Aorta (tissue), 5 donors: ENCODE measurements at places on chromosomes 3 and 15.
A peak's percentile ranks its signal among the peaks of the same experiment; 100 is the strongest.

- H3K4me3 ChIP-seq: no peak overlapping the region
- no peak overlapping the region for H3K27ac ChIP-seq
- no peaks in the 10 kb centered on the region for H3K36me3 ChIP-seq
- no peak for DNase-seq
- no peaks in the 10 kb centered on the region for H3K4me1 ChIP-seq
- no peaks in the 10 kb centered on the region for H3K27me3 ChIP-seq
Measured at GRCh38 chr3:16568115-16568514, 37.1 kb downstream of the DAZL start.

DNA sequence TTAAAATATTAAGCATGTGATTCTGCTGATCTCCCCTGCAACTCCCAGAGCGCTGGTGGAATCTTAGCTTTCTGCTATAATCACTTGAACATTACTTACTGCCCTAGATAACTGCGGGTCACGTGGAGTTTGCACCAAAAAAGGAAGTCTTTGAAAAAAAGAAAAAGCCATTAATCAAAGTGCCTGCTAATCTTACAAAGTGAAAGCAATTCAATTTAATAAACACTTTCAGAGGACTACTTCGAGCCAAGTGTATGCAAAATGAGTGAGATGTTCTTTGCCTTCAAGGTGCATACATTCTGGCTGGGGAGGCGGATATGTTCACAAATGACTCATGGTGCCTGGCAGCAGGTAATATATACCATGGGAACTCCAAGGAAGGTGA is 109.9 kb upstream of the GAP43 start:
- H3K27me3 ChIP-seq: no peaks in the 10 kb centered on the region
- DNase-seq: no peak
- H3K36me3 ChIP-seq: no peaks in the 10 kb centered on the region
- H3K4me1 ChIP-seq: no peaks in the 10 kb centered on the region
- no peak overlapping the region for H3K27ac ChIP-seq
- peak overlapping the region; percentile 33 for H3K4me3 ChIP-seq

DNA sequence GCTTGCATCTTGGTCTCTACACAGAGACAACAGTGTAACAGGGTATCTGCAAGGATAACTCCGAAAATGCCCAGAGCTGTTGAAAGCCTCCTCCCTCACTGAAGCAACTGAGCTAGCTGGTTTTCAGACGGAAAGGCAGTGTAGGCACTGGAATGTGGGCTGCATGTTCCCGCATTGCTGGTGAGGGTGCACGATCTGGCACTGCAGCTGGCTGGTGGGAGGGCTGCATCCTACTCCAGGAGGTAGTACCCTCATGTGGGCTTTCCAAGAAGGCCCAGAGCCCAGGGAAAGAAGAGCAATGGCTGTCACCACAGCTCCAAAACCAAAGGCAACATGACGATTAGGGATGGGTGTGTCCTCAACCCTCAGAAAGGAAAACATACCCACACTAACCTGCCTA is 28.7 kb upstream of the RPS17 start:
- no peak overlapping the region for H3K27ac ChIP-seq
- no peaks in the 10 kb centered on the region for H3K4me1 ChIP-seq
- no peaks in the 10 kb centered on the region for H3K27me3 ChIP-seq
- no peak for DNase-seq
- H3K4me3 ChIP-seq: no peak overlapping the region

- no peak for DNase-seq
- H3K36me3 ChIP-seq: no peaks in the 10 kb centered on the region
- H3K27ac ChIP-seq: peak overlapping the region; percentile 43
- H3K4me1 ChIP-seq: no peaks in the 10 kb centered on the region
- no peaks in the 10 kb centered on the region for H3K27me3 ChIP-seq
Measured at GRCh38 chr3:172692751-172693338, 18.0 kb downstream of the NCEH1 start.

DNA sequence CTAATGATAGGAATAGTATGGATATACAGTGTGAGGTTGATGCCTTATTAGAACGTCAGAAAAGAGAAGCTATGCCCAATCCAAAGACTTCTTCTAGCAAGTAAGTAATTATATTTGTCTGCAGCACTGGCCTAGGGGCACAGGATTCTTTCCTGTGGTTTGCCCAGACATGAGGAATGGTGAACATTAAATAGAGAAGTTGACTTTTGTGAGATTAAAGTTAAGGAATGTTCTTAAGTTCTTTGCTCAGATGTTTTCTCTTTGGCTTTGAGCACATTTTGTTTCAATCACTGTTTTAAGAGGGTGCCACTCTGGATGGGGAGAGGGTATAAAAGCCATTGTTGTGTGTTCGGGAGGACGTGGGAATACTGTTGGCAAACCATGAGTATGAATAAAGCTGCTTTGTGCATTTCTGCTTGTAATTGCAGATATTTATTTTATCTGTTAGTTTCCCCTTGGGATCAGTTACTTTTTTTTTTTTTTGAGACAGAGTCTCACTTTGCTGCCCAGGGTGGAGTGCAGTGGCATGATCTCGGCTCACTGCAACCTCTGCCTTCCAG is 8.3 kb downstream of the KIF23 start:
- no peak overlapping the region for H3K27ac ChIP-seq
- H3K36me3 ChIP-seq: peaks cover 1% of the 10 kb centered on the region
- H3K4me1 ChIP-seq: no peaks in the 10 kb centered on the region
- no peak for DNase-seq
- no peaks in the 10 kb centered on the region for H3K27me3 ChIP-seq
- no peak overlapping the region for H3K4me3 ChIP-seq

GRCh38 chr15:64749167-64749566 is 26.2 kb downstream of the RBPMS2 start:
- no peak for DNase-seq
- H3K36me3 ChIP-seq: no peaks in the 10 kb centered on the region
- no peaks in the 10 kb centered on the region for H3K27me3 ChIP-seq
- no peak overlapping the region for H3K4me3 ChIP-seq

- no peak for DNase-seq
- no peak overlapping the region for H3K4me3 ChIP-seq
- H3K27ac ChIP-seq: no peak overlapping the region
- no peaks in the 10 kb centered on the region for H3K4me1 ChIP-seq
Measured at GRCh38 chr15:39798382-39798781, 15.7 kb upstream of the FSIP1 start.

DNA sequence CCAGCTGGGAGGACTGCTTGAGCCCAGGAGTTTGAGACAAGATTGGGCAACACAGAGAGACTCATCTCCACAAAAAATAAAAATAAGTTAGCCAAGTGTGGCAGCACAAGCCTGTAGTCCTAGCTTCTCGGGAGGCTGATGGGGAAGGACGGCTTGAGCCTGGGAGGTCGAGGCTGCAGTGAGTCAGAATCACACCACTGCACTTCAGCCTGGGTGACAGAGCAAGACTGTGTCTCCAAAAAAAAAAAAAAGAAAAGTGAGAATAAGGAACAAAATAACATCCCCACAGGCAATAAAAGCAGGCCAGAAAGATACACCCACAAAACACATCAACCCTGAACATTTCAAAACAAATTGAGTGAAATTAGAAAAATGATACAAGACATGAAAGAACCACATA is 48.7 kb upstream of the OCA2 start:
- H3K27me3 ChIP-seq: no peaks in the 10 kb centered on the region
- H3K36me3 ChIP-seq: peaks cover 2% of the 10 kb centered on the region
- no peak overlapping the region for H3K4me3 ChIP-seq
- no peak overlapping the region for H3K27ac ChIP-seq
- no peak for DNase-seq

DNA sequence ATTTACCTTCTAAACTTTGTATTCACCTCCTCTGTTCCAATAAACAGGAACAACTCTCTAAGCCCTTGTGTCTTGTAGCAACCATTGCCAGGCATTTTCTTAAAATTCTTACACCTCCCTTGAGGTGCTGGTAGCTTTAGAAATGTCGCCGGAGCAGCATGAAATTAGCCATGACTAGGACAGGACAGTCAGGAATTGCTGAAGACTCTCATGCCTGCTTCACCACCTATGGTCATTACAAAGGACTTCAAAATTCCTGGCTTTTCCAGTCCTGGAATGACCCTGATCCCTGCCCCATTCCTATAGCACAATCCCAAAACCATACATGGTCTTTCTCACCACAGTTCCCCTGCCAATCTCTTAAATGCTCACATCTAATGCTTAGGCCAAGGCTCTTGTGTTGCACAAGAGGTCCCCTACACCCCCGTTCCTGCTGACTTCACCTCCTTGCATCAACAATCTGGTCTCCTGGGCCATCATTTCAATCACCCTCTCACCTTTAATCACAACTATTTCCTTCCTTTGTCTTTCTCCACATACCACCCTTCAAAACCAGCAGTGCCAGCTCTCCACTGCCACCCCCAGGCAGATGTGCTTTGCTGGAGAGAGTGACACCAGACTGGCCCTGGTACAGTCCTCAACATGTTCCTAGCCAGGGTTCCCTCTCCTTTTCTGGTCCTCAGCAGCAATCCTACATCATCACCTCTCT is 113.2 kb upstream of the TJP1 start:
- no peak overlapping the region for H3K4me3 ChIP-seq
- H3K36me3 ChIP-seq: no peaks in the 10 kb centered on the region
- H3K27ac ChIP-seq: no peak overlapping the region

DNA sequence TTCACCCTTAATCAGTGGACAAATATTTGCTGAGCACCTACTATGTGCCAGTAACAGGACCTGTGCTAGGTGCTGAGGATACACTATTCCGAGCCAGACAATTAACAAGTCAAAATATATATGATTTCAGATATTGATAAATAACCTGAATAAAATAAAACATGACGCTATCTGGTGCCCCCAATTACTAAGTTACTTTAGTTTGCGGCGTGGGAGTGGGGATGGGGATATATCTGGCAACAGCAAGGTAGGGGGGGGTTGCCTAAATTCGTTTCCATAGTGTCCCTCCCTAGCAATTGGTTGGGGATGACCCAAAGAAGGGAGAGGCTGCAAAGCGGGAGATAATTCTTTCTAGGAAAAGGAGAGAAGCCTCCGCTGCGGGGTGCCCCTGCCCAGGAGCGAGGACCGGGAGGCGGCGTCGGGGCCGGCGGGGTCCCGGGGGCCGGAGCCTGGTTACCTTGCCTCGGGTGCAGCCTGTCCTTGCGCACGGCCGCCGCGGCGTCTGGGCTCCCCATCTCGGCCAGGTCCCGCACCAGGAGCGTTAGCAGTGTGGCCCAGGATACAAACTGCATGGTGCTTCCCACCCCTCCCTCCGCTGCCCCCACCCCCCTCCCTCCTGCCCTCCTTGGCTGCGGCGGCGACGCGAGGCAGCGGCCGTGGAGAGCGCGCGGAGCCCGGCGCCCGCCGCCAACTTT is 567 bp downstream of the ADAMTS9 start:
- peak overlapping the region; percentile 92 for H3K27ac ChIP-seq
- H3K36me3 ChIP-seq: no peaks in the 10 kb centered on the region
- H3K4me3 ChIP-seq: peak overlapping the region; percentile 88
- H3K27me3 ChIP-seq: no peaks in the 10 kb centered on the region
- DNase-seq: no peak

DNA sequence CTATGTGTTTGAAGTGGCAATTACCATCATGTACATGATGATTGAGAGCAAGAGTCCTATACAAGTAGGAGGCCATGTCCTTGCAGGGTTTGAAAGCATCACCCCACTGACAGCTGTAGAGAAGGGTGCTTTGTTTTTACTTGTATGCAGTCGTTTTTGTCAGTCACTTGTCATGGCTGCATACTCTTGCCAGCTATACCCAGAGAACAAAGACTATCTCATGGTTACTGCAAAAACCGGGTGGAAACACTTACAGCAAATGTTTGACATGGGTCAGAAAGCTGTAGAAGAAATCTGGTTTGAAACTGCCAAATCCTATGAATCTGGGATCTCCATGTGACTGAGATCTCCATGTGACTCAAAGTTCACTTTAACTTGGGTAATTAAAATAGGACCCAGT is 6.9 kb upstream of the PSMA4 start:
- H3K36me3 ChIP-seq: no peaks in the 10 kb centered on the region
- no peaks in the 10 kb centered on the region for H3K27me3 ChIP-seq
- no peak overlapping the region for H3K27ac ChIP-seq
- H3K4me1 ChIP-seq: no peaks in the 10 kb centered on the region
- DNase-seq: no peak

DNA sequence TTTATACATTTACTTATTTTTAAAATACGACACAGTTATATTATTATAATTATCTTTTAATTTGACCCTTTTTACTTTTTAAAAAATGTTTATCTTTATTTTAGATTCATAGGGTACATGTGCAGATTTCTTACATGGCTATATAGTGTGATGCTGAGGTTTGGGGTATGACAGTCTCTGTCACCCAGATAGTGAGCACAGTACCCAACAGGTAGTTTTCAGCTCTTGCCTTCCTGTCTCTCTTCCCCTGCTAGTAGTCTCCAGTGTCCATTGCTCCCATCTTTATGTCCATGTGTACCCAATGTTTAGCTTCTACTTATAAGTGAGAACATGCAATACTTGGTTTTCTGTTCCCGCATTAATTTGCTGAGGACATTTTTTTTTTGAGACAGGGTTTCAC is 21.8 kb upstream of the KCNMB2 start:
- DNase-seq: no peak
- no peak overlapping the region for H3K27ac ChIP-seq
- H3K4me1 ChIP-seq: no peaks in the 10 kb centered on the region
- no peaks in the 10 kb centered on the region for H3K36me3 ChIP-seq
- no peaks in the 10 kb centered on the region for H3K27me3 ChIP-seq
- no peak overlapping the region for H3K4me3 ChIP-seq

DNA sequence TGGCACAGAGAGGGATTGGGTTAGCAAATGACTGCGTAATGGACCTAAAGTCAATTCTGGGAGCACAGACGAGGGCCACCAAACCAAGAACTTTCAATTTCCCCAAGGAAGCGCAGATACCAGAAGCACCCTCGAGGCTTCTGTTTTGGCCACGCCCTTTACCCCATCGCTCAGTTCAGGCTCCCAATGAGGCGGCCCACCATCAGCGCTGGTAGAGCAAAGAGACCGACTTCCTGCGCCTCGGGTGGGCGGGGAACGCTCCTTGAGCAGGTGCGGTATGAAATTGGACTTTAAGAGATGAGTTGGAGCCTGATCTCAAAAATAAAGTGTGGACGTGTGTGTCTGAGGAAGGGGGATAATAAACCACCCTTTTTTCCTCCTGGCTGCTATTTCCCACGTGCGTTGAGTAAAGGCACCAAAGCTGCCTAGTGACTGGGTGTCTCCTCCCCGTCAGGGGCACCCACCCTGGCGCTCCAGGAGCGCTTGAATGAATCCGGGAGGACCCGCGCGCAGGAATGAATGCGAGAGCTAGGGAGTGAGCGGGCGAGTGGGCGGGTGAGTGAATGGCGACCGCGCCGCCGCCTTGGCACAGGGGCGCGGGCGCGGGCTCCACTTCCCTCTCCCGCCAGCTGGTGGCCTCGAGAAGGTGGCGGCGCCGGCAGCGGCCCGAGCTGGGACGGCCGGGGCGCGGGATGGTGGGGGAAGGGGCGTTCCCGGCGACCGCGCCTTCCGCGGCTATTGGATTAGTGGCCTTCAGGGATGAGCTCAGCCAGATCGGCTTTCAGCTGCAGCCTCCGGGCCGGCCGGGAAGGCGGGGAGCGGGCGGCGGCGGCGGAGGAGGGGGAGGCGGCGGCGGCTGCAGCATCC is at the start of gene SPSB4:
Gene SPSB4 (plus strand): TSS at position 772 of the 867 bp plus-strand sequence. CDS start 14,758 bp downstream, outside the sequence.
- DNase-seq: peak; percentile 91
- H3K27ac ChIP-seq: no peak within 1 kb of the TSS
- no peaks in the 10 kb centered on the region for H3K4me1 ChIP-seq
- no peaks in the 10 kb centered on the region for H3K36me3 ChIP-seq

GRCh38 chr3:29267226-29267625 is 13.6 kb upstream of the RBMS3 start:
- DNase-seq: no peak
- H3K27me3 ChIP-seq: no peaks in the 10 kb centered on the region
- H3K4me1 ChIP-seq: no peaks in the 10 kb centered on the region
- H3K27ac ChIP-seq: no peak overlapping the region

GRCh38 chr15:66800584-66801235 is 98.7 kb downstream of the SMAD6 start:
- no peak overlapping the region for H3K4me3 ChIP-seq
- H3K4me1 ChIP-seq: no peaks in the 10 kb centered on the region
- no peaks in the 10 kb centered on the region for H3K36me3 ChIP-seq
- H3K27ac ChIP-seq: no peak overlapping the region
